ENCODE measurements at places on chromosomes 3 and 15.

- no peak for DNase-seq
These were observed 12.8 kb upstream of the BNIP2 start for GRCh38 chr15:59701880-59702279.

- DNase-seq: no peak
These were observed 10.2 kb upstream of the CPOX start for GRCh38 chr3:98603580-98603979.

DNA sequence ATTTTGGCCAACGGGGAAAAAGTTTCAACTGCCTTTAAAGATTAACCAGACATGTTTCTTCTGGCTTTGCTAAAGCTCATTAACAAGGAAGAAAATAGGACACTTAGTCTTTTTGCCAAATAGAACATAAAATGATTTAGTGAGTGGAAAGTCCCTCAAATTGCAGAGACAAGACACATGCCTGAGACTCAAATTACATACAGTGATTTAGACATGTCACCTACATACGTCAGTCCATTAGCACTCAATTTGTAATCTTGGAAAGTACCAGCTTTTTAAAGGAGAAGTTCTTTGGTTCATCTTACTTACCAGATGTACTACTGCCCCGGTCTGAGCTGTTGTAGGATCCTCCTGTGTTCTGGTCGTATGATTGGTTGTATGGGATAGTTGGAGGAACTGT lies 1134.2 kb downstream of the ROBO1 start:
- DNase-seq: no peak

DNA sequence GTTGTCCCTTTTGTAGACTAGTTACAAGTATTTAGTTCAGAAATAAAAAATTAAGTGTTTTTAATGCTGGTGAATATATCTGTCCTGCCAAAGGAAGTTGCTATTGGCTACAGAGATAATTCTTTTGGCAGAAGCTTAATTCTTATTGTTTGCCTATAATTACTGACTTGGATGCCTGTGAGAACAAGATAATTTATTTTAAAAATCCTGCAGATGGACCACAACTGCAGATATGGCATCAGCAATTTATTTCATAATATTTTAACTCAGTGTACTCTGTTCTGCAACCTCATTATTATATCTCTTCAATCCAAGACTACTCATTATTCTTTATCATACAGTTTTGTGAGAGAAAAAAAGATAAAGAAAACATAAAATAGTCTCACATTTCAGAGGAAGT lies 789.8 kb downstream of the NAALADL2 start:
- no peak for DNase-seq

- DNase-seq: no peak
These were observed 3.1 kb downstream of the ATP2B2 start for GRCh38 chr3:10502185-10502880.
